Prostate gland (tissue), 2 donors: ENCODE measurements at places on chromosomes 5 and 9. TPM values are rescaled to one million over a fixed set of nuclear protein-coding genes. Genes with fewer than 3 reads are reported as not detected.

Gene SRA1
- total RNA-seq, result 33.6 TPM

Gene NFIB
- 131 TPM for total RNA-seq

- H3K4me3 ChIP-seq, result no peak overlapping the region
- H3K4me1 ChIP-seq, result peaks cover 4% of the 10 kb centered on the region
- DNase-seq, result no peak
- no peaks in the 10 kb centered on the region for H3K36me3 ChIP-seq
- H3K27ac ChIP-seq, result no peak overlapping the region
Measured at GRCh38 chr9:79255651-79256260, 316.0 kb upstream of the TLE4 start.

Gene MARVELD2
- total RNA-seq, result 30.1 TPM

Gene LHX3
- not detected for total RNA-seq

DNA sequence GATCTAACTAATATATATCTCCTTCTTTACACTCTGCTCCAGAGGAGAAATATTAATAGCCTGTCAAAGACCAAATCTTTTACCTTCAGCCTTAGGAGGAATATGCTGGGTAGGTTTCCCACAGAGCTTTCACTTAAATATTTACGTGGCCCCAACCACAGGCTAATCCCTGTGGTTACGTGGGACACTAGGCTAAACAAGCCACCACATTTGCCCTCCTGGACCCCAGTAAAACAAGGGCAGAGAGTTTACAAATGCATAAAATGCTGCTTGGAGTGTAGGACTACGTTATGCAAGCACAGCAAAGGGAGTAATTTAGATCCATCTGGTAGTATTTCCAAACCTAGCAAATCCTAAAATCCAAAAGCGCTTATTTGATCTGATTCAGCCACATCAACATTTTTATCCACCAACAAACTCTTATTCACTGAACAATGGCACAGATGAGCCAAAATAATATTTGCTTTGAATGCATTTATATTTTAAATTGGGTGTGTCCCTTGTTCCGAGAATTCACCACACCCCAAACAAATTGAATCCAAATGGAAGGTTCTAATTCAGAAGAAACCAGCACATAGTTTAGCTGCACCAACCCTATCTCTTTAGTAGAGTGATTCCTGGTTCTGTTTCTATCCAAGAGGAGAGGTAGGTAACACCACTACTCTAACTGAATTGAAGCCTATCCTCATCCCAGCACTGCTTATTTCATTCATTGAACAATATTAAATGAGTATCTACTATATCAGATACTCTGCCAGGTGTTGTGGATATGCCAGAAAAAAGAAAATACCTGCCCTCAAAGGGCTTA, 179.0 kb downstream of the TSSK1B start:
- no peak overlapping the region for H3K27ac ChIP-seq
- no peaks in the 10 kb centered on the region for H3K27me3 ChIP-seq
- DNase-seq, result no peak
- H3K36me3 ChIP-seq, result no peaks in the 10 kb centered on the region
- H3K4me1 ChIP-seq, result no peaks in the 10 kb centered on the region

Gene MEIKIN
- not detected for total RNA-seq

Gene TRIM52
- 15.2 TPM for total RNA-seq

DNA sequence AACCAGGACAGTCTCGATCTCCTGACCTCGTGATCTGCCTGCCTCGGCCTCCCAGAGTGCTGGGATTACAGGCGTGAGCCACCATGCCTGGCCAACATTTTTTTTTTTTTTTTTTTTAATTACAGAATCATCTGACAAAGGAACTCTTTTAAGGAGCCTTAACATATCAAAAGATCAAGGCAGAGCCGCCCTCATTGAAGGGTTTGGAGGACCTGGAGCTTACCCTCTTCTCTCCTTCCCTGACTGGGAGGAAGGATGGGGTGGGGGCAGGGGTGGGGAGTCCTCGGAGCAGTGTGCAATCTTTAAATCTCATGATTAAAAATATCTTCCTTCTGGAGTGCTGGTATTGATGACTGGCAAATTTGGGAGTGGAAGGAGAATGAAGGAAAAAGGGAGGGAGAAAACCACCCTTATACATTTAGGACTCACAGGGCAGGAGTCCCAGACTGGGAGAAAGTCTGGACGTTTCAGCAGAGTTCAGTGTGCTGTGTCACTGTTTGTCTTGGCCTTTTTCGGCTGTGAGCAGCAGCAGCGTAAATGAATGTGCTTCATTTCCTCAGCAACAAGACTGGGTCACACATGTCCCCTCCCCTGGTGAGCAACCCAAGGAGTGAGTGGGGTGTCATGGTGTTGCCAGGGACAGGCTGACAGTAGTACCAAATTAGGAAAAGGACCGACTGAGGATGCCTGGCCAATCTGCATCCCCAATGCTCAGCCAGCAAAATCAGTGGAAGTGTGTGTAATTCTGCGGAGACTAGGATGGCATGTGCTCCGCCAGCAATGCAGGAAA, 115.3 kb upstream of the BNC2 start:
- no peak overlapping the region for H3K4me3 ChIP-seq
- H3K36me3 ChIP-seq, result no peaks in the 10 kb centered on the region
- H3K4me1 ChIP-seq, result no peaks in the 10 kb centered on the region
- peak; percentile 6 for DNase-seq
- H3K27me3 ChIP-seq, result no peaks in the 10 kb centered on the region

Gene RAB24
- total RNA-seq, result 30.0 TPM

Gene HRCT1
- total RNA-seq, result 1.5 TPM

DNA sequence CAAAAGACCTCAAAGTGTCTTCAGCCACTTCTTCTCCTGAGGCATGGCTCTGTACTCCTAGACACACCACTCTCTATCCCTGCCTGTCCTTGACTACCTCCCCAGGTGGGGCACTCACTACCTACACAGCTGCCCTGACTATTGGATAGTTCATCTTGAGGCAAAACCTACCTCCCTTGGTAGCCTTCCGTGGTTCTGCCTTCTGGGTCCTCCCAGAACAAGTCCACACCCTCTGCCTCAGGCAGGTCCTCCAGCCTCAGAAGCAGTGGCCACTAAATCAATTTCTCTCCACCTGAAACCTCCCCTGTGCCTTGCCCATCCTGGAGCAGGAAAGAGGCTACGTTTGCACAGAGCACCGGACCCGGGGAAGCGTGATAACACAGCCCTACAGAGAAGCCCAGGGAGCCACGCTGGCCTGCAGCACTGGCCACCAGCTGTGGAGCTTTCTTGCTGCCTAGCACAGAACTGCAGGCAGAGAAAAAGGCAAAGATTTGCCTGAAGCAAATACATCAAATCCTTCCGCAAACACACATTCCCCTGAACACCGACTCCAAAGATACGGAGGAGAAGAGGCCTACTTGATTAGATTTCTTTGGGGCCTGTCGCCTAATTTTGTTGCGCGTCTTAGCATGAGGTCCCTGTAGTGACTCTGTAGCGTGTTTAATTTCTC, 141.8 kb downstream of the C9orf50 start:
- H3K36me3 ChIP-seq, result no peaks in the 10 kb centered on the region
- H3K27me3 ChIP-seq, result no peaks in the 10 kb centered on the region
- DNase-seq, result no peak
- peaks cover 13% of the 10 kb centered on the region for H3K4me1 ChIP-seq
- no peak overlapping the region for H3K4me3 ChIP-seq
- H3K27ac ChIP-seq, result peak overlapping the region; percentile 99

GRCh38 chr5:157463621-157464518, 3.9 kb downstream of the NIPAL4 start:
- no peaks in the 10 kb centered on the region for H3K27me3 ChIP-seq
- no peak for DNase-seq
- no peak overlapping the region for H3K27ac ChIP-seq
- no peaks in the 10 kb centered on the region for H3K36me3 ChIP-seq

DNA sequence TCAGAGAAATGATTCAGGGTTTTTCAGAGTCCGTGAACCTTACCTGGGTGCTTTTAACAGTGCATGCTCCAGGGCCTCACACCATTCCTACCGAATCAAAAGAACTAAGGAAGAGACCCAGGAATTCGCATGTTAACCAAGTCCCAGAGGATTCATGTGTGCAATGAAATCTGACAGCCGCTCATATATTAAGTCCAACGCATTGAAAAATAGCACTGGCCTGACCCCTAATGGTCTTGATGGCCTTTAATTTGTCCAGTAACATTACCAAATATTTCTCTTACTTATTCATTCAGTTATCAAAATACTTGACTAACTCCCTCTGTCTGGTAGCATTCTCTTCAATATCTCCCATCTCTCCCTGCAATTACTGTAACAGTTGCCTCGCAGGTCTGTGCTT, 55.0 kb upstream of the MARCHF11 start:
- no peak overlapping the region for H3K27ac ChIP-seq
- H3K36me3 ChIP-seq, result no peaks in the 10 kb centered on the region
- no peaks in the 10 kb centered on the region for H3K4me1 ChIP-seq
- DNase-seq, result no peak
- no peak overlapping the region for H3K4me3 ChIP-seq

Gene C9orf153
- total RNA-seq, result not detected

- no peaks in the 10 kb centered on the region for H3K27me3 ChIP-seq
- DNase-seq, result no peak
- H3K4me3 ChIP-seq, result no peak overlapping the region
- no peak overlapping the region for H3K27ac ChIP-seq
Measured at GRCh38 chr5:73088026-73088425, 32.3 kb upstream of the TMEM171 start.

GRCh38 chr5:128984480-128984879, 19.2 kb downstream of the SLC27A6 start:
- H3K27me3 ChIP-seq, result no peaks in the 10 kb centered on the region
- H3K4me1 ChIP-seq, result no peaks in the 10 kb centered on the region
- no peak overlapping the region for H3K27ac ChIP-seq
- DNase-seq, result no peak
